ENCODE measurements at places on chromosomes 2 and 18.

DNA sequence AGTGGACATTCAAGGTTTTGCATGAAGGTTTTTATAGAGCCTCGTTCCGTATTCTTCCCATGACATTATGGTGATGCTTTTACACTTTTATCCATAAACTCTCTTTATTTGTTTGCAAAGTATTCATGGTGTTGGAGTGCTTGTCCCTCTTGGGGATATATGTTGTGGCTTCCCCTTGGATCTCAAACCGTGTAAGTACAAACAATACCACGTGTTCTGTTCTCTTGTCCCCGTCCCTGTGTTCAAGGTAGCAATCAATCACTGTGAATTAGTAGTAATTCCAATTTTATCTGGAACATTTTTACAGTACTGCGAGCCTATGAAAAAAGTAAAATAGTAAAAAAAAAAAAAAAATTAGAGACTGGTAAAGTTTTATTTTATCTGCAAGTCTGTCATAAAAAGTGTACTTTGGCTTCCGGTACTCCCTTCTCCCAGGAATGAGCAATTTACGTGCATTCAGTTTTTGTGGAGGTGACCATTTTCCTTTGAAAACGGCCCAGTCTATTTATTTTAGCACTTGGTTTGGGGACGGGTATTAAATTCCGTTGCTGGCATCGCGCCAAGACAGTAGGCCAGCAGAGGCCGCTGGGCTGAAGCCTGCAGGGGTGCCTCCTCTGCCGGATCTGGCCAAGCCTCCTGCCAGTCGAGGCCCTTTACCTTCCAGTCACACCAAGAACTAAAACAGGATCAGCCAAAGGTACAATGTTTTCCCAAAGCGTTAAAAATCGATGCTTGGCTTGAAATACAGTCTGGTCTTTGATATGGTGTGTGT is 175.7 kb downstream of the SOCS6 start:
- H3K27me3 ChIP-seq, result peaks cover 30% of the 10 kb centered on the region
- DNase-seq, result no peak
- H3K4me3 ChIP-seq, result peak overlapping the region; percentile 76
- no peaks in the 10 kb centered on the region for H3K36me3 ChIP-seq
- H3K4me1 ChIP-seq, result peaks cover 4% of the 10 kb centered on the region
- H3K27ac ChIP-seq, result no peak overlapping the region

DNA sequence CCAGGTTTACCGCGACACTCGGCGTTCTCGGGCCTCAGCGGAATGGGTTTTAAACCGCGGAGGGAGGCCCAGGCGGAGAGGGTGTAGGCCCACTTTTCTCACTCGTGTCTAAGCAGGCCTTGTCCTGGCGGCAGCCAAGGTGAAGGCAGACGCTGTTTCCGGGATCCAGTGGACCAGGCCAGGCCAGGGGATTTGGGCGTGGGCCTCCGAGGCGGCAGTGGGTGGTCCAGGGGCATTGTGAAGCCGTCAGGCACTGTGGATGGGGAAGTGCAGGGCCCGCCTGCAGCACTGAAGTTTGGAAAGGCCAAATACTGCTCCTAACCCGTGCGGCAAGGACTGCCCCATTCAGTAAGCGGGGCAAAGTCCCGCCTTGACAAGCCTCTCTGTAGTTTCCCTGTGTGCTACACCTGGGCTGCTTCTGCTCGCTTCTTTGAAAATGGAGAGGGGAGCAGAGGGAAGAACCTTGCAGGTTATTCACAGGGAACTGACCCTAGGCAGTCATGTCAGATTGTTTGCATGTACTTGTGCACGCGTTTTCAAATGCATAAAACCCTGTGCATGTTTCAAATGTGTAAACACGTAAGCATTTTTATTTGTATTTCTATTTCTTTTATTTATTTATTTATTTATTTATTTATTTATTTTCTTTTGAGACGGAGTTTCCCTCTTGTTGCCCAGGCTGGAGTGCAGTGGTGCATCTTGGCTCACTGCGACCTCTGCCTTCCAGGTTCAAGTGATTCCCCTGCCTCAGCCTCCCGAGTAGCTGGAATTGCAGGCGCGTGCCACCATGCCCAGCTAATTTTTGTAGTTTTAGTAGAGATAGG is 7.5 kb upstream of the DLX2 start:
- peak overlapping the region; percentile 13 for H3K4me3 ChIP-seq
- H3K36me3 ChIP-seq, result peaks cover 4% of the 10 kb centered on the region
- no peak for DNase-seq

GRCh38 chr2:48914477-48915089 is 159.1 kb upstream of the LHCGR start:
- no peak overlapping the region for H3K4me3 ChIP-seq
- no peaks in the 10 kb centered on the region for H3K36me3 ChIP-seq
- H3K4me1 ChIP-seq, result no peaks in the 10 kb centered on the region
- no peaks in the 10 kb centered on the region for H3K27me3 ChIP-seq
- H3K27ac ChIP-seq, result no peak overlapping the region
- no peak for DNase-seq

- peaks cover 7% of the 10 kb centered on the region for H3K36me3 ChIP-seq
- no peaks in the 10 kb centered on the region for H3K27me3 ChIP-seq
- H3K4me1 ChIP-seq, result no peaks in the 10 kb centered on the region
- H3K27ac ChIP-seq, result no peak overlapping the region
These were observed 67.2 kb downstream of the SLC8A1 start for GRCh38 chr2:40384714-40385113.

GRCh38 chr18:34342960-34343359 is 118.2 kb upstream of the NOL4 start:
- no peak overlapping the region for H3K4me3 ChIP-seq
- no peak overlapping the region for H3K27ac ChIP-seq
- no peaks in the 10 kb centered on the region for H3K4me1 ChIP-seq
- no peaks in the 10 kb centered on the region for H3K27me3 ChIP-seq

GRCh38 chr2:43595603-43596412 is at the start of gene THADA:
Gene THADA (minus strand): TSS chr2:43596038. CDS start chr2:43592392, 3,646 bp downstream.
- peaks cover 18% of the 10 kb centered on the region for H3K4me1 ChIP-seq
- H3K27me3 ChIP-seq, result peaks cover 12% of the 10 kb centered on the region
- peak within 1 kb of the TSS; percentile 95 for H3K4me3 ChIP-seq
- peak within 1 kb of the TSS; percentile 99 for H3K27ac ChIP-seq

- no peaks in the 10 kb centered on the region for H3K27me3 ChIP-seq
- no peak overlapping the region for H3K27ac ChIP-seq
- no peak for DNase-seq
- no peaks in the 10 kb centered on the region for H3K4me1 ChIP-seq
- H3K4me3 ChIP-seq, result no peak overlapping the region
- no peaks in the 10 kb centered on the region for H3K36me3 ChIP-seq
These were observed 786.6 kb upstream of the CDH2 start for GRCh38 chr18:28963481-28963880.

GRCh38 chr2:85741833-85742455 is 11.8 kb upstream of the ATOH8 start:
- no peak for DNase-seq
- H3K4me1 ChIP-seq, result peaks cover 19% of the 10 kb centered on the region
- peaks cover 51% of the 10 kb centered on the region for H3K27me3 ChIP-seq
- H3K27ac ChIP-seq, result no peak overlapping the region
